Stimulated activated CD8-positive, alpha-beta memory T cell treated with anti-CD3 and anti-CD28 coated beads, Interleukin-12 subunit alpha, Interleukin-12 subunit beta, amount 100 ng/mL, for 4 hours (primary cell): ENCODE measurements at places on chromosomes 1 and 21.

- DNase-seq: no peak
These were observed 778.1 kb upstream of the TMPRSS15 start for GRCh38 chr21:19181604-19182140.

DNA sequence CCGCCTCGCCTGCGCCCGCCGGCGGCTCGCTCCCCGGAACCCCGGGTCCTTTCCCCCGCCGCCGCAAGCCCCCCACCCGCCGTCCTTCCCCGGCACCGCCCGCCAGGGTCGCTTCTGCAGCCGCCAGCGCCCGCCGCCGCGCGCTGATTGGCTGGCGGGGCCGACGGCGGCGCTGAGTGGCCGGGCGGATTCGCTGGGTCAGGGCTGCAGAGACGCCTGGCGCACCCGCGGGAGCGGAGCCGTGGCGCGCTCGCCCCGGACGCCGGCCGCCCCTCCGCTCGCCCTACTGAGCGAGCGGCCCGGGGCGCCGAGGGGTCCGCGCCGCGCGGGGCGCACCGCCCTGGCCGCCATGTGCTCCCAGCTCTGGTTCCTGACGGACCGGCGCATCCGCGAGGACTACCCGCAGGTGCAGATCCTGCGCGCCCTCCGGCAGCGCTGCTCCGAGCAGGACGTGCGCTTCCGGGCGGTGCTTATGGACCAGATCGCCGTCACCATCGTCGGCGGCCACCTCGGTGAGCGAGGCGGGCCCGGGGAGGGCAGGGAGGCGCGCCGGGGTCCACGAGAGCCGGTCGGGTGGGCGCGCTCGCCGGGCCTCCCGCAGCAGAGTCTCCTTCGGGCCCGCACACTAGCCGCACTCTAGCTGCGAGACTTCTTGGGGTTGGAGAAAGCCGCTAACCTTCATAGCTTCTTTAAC is at the start of gene RIMKLA:
Gene RIMKLA, plus strand, starts transcription at position 207 of the 694 bp plus-strand sequence. Its CDS starts 143 bp downstream, at position 350.
- peak; percentile 28 for DNase-seq

DNA sequence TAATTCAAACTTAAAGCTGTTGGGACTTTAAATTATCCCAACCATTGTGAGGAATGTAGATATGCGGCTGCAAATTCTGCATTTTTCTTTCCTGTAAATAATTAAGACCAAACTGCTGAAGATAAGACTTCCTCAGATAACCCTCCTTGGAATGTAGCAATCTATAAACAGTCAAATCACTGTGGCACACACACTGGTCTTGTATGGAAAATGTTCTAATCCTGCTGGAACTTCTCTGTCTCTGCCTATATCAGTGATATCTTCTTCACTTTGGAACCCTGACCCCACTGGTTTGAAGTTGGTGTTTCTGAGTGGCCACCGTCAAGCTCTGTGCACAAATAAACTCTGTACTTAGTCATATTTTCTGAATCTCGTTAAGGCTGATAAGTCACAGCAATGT is 32.9 kb downstream of the HSF2BP start:
- DNase-seq: no peak

DNA sequence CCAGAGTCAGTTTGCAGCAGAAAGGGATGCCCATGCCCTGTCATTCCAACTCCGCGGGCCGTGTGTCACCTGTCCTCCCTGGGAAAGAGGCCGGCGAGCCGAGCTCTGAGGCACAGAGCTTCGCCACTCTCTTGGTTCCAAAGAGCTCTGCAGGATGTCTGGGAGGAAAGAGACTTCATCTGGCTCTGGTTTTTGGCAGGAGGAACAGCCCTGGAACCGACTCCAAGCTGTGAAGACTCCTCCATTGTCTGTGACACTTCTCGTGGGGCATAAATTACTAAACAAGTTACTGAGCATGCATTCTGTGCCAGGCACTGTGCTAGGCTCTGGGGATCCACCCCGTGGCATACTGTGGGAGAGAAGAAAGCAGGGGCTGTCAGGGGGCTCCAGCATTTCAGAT is 3.9 kb upstream of the FAM151A start:
- no peak for DNase-seq

DNA sequence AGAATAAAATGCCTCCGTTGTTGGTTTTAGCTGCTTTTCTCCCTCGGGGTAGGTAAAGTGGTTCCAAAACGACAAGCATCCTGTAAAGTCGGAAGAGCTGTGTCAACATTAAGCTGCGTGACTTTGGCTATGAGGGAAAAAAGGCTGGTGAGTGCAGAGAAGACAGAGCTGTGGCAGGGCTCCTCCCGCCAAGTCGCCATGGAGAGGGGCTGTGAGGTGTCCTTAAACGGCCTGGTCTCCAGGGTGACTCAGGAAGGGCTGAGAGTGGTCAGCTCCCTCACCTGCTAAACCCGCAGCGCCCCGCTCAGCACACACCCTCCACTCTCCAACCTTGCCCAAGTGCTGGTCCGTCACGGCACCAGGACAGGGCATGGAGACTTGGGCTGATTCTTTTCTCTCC is 91.6 kb upstream of the SAMD11 start:
- DNase-seq: no peak

DNA sequence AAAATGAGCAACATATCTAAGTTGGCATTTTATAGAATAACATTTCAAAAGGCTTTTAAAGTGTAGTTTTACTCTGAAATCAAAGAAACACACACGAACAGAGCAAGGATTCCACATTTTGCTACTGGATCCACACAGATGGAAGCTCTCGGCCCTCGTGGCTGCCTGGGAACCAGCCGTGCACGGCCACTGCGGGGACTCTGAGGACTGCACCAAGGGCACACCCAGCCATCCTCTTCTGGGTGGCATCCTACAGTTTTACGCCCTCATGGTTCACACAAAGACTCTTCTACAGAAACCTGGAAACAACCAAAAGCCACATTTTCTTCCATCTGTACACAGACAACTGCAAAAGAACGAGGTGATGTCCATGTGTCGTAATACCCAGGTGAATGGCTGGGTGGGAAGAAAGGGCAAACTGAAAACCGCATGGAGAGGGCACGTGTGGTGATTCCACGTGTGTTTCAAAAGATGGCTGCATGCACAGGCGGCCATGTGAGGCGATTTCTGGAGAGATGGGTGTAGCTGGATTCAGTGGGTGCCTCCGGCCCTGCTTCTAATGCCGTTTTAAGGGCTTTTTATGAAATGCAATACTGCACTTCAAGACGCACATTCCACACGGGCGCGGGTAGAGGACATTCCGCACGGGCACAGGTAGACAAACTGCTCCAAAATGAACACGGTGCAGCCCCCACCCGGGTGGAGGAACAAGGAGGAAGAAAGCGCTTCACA is 8.1 kb downstream of the POFUT2 start:
- no peak for DNase-seq

GRCh38 chr1:60732977-60733401 is 349.4 kb upstream of the NFIA start:
- no peak for DNase-seq

GRCh38 chr21:29462479-29462878 is 163.8 kb downstream of the BACH1 start:
- no peak for DNase-seq

DNA sequence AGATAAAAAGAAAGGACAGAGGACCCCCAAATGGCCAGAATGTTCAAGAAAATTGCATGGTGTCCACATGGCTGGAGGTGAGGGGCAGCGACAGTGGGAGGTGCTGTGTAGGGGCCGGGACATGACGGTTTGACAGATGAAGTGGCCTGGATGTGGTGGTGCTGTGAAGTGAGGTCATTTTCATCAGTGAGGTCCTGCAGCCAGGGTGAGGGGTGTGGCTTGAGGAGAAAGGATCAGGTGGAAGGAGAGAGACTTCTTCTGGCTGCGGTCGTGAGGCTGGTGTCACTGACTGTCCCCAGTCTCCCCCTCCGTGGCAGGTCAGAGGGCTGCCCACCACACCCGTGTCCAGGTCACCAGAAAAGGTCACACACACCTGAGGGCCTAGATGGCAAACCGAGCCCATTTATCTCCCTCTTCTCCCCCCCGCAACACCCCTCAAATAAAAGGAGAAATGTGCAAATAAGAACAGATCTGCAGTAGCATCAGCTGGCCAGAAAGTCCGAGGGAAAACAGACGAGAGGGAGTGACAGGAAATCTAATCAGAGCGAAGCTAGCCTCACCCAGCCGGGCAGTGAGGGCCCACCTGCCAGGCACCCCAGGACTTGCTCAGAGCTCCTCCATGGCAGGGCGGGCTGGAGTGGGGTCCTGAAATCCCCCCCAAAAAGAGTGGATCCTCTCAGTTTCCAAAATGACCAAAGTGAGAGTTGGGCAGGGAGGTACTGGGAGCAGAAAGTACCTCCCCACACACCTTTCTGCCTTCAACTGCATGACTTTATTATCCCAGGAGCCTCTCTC is 148.5 kb upstream of the EDN2 start:
- no peak for DNase-seq

DNA sequence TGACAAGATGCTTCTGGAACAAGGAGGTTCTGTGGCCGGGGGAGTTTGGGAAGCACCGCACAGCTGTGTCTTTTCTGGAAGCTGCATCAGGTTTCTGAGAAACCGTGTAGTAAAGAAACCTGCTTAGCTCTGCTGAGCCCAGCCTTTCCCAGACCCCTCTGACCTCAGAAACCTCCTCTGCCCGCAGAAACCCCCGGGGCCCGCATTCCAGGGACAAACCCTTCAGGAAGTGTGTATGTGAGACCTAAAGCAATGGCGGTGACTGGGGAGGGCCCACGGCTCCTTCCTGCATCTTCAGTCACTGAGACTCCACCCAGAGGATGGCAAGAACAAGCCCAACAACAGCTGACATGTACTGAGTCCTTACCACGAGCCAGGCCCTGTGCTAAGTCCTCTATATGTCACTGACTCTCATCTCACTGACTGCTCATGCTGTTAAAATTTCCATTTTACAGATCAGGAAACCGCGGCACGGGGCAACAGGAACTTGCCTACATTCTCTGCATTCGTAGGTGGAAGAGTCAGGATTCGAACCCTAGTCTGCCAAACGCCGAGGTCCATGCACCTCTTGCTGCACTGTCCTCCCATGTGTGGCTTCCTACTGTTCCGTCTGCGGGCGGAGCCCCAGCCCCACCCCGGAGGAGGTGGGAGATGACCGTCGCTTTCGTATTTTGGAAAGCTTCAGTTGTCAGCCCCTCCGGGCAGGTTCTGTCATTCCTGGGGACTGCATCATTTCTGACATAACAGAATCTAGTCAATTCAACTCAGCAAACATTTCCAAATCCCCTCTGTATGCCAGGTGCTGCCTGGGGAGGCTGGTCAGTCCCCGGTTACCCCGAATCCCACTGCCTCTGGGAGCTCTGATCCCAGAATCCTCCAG is 73.3 kb upstream of the KLHDC7A start:
- no peak for DNase-seq
